ENCODE measurements at places on chromosomes 11 and 22.

- no peak for DNase-seq
Measured at GRCh38 chr11:18321578-18321968, 367 bp downstream of the HPS5 start.

DNA sequence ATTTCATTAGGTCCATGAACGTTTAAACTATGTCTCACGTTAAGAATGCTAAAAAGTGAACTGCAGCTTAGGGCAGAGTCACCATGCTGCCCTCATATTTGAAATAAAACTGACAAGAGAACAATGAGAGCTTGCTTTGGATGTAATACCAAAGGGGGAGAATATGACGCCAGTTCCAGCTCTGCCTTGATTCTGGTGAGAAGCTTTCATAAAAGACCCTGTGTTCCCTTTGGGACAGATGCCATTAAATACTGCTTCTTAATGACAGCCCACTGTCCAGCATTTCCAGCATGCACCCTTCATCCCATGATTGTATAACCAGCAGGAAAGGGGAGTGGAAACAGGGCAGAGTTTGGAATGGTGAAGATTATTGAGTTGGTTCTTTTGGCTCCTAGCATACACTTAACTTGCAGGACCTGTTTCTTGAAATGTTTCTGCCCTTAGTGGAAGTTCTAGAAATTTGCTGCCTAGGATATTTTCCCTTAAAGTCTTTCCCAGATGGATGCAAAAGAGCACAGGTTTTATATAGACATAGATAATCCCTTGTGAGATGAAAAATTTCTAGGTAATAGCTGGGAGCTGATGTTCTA, 139.3 kb upstream of the LDLRAD3 start:
- DNase-seq: no peak

GRCh38 chr22:29524442-29525191, 28.9 kb downstream of the THOC5 start:
- DNase-seq: peak; percentile 17

GRCh38 chr11:2886191-2886894, 768 bp upstream of the CDKN1C start:
- DNase-seq: peak; percentile 37

DNA sequence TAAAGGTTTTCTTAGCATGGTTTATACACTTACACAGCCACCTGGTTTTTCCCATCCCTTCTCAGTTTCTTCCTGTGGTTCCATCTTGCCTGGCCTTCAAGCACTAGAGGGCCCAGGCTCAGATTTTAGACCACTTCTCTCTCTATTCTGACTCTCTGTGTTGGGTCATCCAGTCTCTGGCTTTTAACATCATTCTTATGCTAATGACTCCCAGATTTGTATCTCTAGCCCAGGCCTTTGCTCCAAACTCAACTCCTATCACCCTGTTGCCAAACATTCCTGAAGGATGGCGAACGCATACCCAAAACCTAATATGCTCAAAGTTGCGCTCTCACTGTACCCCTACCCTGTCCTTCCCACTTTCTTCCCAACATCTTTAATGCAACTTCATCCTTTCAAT, 135.1 kb downstream of the SPATA19 start:
- no peak for DNase-seq

- no peak for DNase-seq
Measured at GRCh38 chr22:44891791-44892190, 118.0 kb downstream of the PHF21B start.

DNA sequence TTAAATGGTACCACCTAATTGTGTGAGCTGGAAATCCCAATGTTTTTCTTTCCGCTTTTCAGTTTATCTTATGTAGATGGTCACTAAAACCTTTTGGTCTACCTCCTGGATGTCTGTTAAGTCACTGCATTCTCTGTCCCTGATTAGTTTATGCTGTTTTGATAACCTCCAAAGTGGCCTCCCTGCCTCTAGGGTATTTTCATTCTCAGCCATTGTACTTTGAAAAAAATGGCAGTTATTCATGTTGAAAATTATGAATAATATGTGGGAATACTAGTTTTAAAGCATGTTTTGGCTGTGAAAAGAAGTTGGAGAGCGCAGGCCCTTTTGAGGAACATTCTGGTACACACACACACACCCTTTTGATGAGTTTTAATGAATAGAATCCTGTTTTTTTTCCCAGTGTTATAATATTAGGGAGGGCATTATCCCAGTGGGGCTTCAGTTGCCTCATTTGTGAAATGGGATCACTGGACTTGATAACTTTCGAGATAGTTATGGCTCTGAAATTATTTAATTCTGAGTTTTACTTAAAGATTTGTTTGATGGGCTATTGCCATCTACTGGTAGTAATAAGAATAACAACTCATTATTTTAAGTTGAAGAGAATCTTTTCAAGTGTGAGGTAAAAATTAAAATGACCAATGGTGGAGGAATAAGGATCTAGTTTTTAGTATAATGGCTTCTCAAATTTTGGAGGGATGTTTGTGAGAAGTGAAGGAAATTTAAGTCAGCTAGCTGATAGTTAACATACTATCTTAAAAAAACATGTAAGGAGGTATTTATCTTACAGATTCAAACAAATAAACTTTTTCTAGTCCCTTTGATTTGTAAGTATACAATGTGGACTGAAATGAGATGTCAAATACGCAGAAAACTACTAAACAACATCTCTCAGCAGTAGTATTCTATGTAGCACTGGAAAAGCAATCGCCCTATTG, 3.9 kb downstream of the FDX1 start:
- DNase-seq: no peak

GRCh38 chr11:77069969-77070582, 3.3 kb downstream of the CAPN5 start:
- no peak for DNase-seq

GRCh38 chr22:22834783-22835182, 52.8 kb upstream of the IGLL5 start:
- no peak for DNase-seq

Measured in natural killer cell (primary cell).